Renal cortex interstitium (tissue), 15 donors: ENCODE measurements at places on chromosomes 1 and 21. TPM values are rescaled to one million over a fixed set of nuclear protein-coding genes. Genes with fewer than 3 reads are reported as not detected.

The AMPD2 gene
- polyA plus RNA-seq, result 46.8 TPM

DNA sequence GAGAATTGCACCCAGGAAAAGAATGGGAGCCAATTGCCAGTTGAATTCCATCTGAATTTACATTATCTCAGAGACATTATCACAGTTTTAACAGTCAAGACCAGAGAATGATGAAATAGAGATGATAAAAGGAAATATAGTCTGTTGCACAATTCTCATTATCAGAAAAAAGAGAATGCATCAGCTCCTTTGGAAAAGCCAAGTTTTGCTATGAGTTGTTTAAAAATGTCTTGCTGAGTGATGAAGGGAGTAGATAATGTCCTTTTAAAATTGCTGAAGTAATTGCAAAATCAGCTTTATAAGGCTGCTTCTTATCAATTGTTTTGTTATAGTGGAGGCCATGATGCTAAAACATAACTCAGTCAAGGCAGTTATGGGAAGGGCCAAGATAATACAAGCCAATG lies 37.9 kb upstream of the EEIG2 start:
- no peak for DNase-seq

The PROK1 gene
- polyA plus RNA-seq, result not detected

- DNase-seq, result no peak
Observed at GRCh38 chr1:31708324-31708723, 4.5 kb upstream of the COL16A1 start.

The OR2T2 gene
- 0.06 TPM for polyA plus RNA-seq

DNA sequence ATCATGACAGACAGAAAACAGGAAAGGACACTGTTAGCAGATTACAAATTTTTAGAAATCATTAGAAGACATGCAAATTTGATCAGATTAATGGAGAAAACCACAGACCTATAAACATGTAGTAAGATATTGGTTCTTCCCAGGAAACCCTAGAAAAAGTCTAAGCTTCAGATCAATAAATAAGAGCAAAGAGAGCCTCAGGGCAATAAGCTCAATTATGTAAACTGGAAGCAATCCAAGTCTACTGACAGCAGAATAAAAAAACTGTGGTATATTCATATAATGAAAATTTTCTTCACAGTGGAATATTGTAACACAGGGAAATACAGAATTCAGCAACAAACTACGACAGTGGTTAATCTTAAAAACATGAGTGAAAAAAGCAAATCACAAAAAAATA lies 36.3 kb downstream of the NRDC start:
- no peak for DNase-seq

DNA sequence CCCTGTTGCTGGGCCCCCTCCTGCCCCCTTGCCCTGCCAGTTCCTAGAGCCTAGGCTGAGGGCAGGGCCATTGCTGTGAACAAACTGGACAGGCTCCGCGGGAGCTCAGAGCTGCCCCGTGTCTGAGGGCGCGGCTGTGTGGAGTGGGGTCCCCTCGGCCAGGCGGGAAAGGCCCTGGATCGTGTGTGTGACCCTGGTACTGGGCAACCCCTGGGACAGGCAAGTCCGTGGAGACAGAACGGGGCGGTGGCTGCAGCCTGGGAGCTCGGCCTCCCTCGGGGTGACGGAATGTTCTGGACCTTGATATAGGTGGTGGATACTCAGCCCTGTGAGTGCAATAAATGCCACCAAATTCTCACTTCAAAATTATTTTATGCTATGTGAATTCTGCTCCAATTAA lies 27.7 kb upstream of the C1orf159 start:
- no peak for DNase-seq

- no peak for DNase-seq
Observed at GRCh38 chr1:17611991-17612390, 72.5 kb downstream of the ARHGEF10L start.

DNA sequence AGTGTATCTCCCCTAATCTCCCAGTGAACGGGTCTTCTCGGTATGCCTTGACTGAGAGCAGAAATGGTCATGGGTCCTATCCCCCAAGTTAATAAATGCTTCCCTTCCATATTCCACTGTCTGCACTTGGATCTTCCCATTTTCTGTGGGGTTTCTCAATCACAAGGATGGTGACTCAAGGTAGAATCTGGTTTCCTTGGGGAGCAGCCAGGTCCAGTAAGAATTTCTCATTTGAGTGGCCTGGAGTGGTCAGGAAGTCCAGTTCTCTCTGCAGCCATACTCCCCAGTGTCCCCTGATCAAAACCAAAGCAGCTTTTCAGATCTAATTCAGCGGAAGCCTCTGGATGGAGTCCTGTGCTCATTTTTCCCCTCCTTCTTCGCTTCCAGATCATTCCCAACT lies 14.8 kb upstream of the SLC27A3 start:
- DNase-seq, result no peak

DNA sequence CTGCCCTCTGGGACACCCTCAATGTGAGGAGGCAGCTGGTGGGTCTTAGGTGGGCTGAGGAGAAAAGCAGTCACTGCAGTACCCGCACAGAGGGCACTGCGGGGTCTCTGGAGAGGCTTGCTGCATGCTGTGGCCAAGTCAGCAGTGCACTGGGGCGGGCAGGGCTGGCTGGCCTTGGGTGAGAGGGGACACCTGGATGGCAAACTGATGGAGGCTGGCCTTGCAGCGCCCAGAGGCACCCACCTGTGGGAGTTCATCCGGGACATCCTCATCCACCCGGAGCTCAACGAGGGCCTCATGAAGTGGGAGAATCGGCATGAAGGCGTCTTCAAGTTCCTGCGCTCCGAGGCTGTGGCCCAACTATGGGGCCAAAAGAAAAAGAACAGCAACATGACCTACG lies 3.2 kb downstream of the ELF3 start:
- DNase-seq, result no peak

- no peak for DNase-seq
Observed at GRCh38 chr1:234602334-234603220, 7.4 kb downstream of the IRF2BP2 start.

The OR2L8 gene
- not detected for polyA plus RNA-seq

The TESK2 gene
- 6.4 TPM for polyA plus RNA-seq

DNA sequence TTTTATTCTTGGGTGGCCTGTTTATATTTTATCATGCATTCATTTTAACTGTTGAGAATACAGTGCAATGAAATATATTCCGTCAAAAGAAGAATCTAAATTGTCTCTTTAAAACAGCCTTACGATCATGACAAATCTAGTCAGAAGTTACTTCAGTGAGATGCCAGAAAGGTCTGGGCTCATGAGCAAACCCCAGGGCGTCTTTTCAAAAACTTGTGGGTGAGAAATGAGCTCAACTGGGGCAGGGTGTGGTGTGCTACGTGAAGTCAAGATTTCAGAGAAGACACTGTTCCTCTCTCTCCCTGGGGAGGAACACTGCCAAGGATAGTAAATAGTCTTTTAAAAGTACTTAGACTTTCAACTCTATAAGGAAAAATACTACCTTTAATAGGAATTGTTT lies 13.4 kb upstream of the UAP1 start:
- DNase-seq, result no peak

DNA sequence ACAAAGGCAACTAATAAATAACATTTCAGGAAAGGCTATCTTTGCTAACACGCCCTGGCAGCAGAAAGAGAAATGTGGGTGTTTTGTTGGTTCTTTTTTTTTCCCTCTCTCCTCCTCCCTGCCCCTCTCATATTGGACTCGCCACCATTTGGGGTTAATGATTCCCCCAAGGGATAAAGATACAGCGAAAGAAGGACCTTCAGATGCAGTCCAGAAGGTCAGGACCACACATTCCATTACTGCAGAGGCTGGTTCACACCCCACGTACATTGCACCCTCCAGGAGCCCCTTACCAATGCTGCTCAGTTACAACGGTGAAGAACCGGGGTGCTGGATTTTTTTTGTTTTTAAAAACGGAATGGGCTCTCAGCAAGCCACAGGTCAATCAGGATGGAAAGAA lies 156.9 kb upstream of the TIAM1 start:
- DNase-seq, result no peak
